ENCODE measurements at places on chromosomes 2 and 18.
A peak's percentile ranks its signal among the peaks of the same experiment; 100 is the strongest.

DNA sequence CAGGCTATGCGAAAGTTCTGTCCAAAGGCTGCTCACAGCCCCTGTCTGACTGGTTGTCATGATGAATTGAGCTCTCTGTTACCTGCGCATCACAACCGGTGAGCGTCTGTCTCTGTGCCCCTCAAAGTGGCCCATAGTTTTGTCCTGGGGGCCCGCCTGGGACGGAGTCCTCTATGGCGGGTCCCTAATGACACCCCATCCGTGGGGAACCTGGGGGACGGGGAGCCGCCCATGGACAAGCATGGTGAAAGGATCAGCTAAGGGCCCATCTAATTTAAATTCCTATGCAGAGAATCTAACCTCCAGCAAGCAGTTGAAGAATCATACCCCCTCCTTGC, 473 bp downstream of the ELMOD3 start:
- no peak for DNase-seq

GRCh38 chr2:33903215-33903614, 304.1 kb upstream of the FAM98A start:
- no peak for DNase-seq

GRCh38 chr2:25430556-25430955, 88.8 kb upstream of the DNMT3A start:
- DNase-seq: no peak

- peak; percentile 73 for DNase-seq
Measured at GRCh38 chr2:234571620-234572407, 74.9 kb upstream of the ARL4C start.

- peak; percentile 97 for DNase-seq
Measured at GRCh38 chr2:28338046-28338817, 54.4 kb upstream of the FOSL2 start.

- no peak for DNase-seq
Measured at GRCh38 chr18:79227621-79228020, 158.4 kb downstream of the ATP9B start.

Data from fibroblast of upper back skin (primary cell).